ENCODE measurements at places on chromosomes 13 and 19.

- no peak for DNase-seq
Measured at GRCh38 chr13:93859716-93860115, 619.8 kb downstream of the DCT start.

GRCh38 chr13:45626731-45627374, 11.3 kb upstream of the ERICH6B start:
- no peak for DNase-seq

GRCh38 chr13:23921451-23921888, 24.2 kb upstream of the C1QTNF9B start:
- DNase-seq: no peak

DNA sequence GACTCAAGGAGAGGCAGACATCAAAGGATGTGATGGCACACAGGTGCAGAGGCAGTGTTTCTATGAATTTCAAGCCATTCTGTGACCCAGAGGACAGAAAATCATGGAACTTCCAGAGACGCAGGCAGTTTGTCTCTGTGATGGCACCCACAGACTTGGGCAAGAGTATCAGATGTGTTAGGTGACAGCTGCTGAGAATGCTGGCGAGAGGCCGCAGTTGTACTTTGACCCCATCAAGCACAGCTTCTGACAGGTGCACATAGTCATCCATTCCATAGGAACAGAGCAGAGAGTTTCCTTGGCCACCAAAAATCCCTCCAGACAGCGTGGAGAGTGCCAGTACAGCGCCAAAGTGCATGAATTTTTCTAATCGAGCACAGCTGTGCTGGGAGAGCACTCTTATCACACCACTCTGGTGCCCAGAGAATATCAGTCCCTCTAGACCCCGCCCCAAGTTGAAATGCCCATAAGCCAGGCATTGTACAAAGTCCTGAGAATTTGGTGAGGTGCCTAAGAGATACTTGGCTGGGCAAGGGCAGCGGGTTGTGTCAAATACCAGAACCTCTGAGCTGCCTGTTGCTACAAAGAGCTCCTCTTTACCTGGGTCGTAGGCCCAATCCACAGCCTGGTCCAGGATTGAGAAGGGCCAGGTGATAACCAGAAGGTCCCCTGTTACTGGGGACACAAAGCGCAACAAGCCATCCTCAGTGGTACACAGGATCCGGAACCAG, 12.4 kb downstream of the WDR87 start:
- no peak for DNase-seq

DNA sequence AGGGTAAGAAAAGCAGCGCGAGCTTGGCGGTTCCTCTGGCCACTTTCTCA, at the start of gene DMRTC2:
Gene DMRTC2 (plus strand): TSS at position 42 of the 50 bp plus-strand sequence. CDS start 2,387 bp downstream, outside the sequence.
- no peak for DNase-seq

GRCh38 chr19:32219881-32220472, 125.4 kb upstream of the ZNF507 start:
- no peak for DNase-seq

GRCh38 chr13:102399791-102400674, 1.8 kb downstream of the FGF14 start:
- DNase-seq: no peak

DNA sequence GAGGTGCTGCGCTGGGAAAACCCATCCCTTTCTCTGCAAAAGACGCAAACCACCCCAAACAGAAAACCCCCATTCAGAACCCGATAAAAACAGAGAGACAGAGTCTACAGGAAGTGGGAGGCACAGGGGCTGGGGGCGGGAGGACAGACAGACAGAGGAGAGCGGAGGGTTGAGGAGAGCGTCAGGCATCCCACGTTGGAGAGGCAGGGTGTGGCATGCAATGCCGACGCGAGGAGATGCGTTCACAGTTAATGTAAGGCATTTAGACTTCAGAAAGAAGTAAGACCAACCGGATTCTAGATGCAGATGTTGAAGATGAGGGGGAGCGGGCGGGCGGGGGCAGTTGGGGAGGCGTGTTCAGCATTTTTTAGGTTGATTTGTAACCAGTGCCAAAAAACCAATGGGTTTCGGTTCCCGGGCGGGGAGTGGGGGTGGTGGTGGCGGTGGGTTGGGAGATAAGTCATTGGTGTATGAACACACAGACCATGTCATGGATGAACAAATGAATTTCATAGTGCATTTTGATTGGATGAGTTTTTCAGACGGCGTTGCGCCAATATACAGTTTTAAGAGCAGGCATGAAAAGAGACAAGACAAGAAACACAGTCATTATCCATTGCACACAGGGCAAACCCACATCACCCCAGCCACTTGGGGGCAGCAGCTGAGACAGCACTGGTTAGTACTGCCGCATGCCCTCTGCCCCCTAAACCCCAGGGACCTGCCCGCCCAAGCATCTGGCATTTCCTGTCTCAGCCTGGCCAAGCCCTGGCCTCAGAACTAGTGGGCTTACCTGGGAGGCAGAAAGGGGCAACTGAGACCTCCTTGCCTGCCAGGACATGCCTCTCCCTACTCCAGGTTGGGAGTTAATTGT, 91.3 kb downstream of the IER2 start:
- DNase-seq: no peak

GRCh38 chr19:56309511-56310185, 5.0 kb downstream of the ZSCAN5A start:
- DNase-seq: peak; percentile 31

GRCh38 chr13:37775871-37776270, 93.7 kb downstream of the TRPC4 start:
- DNase-seq: no peak

DNA sequence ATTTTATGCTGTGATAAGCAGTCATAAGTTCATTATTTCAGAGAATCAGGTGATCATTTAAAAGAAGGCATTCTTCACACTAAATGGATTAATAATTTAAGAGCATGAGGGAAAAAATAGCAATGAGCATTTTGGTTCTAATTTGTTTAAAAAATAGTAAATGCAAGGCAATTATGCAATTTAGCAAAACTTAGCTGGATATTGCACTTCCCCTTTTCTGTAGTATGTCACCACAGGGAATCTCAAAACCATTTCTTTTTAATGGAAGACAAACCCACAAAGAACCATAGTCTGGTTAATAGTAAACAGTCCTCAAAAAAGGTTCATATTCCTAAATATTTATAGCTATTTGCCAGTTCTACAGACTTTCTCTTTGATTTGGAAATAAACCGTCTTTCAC, 30.2 kb downstream of the COG6 start:
- DNase-seq: no peak

GRCh38 chr13:74229242-74229641, 95.0 kb upstream of the KLF12 start:
- no peak for DNase-seq

DNA sequence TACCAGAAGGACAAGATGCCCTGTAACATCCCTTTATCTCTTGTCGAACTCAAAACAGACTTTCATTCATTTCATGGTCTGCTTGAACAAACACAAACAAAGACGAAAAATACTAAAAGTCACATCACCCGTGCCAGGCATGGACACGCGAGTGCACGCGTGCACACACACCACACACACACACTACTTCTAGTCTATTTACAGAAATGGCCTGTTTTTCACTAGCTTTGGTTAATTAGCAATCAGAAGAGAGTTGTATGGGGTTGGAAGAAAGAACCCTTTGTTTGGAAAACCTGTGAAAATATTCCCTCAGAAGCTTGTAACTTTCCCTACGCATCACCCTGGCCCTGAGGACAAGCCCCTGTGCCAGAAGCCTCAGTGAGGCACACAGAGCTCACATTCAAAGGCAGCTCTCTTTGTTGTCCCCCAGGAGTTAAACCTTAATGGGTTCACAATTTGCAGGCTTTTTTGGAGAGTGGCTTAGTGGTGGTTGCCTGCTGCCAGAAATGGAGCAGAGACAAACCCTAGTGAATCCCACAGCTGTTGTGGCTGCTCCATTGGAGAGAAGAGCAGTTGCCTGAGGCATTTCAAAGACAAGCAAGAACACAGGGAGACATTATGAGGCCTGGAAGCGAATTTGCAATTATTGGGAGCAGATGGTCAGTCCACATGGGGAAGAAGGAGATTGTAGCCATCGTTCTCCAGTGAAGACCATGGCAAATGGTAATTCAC, 55.9 kb downstream of the STARD13 start:
- DNase-seq: no peak

GRCh38 chr19:23558541-23558940, 128.5 kb downstream of the ZNF675 start:
- DNase-seq: no peak

DNA sequence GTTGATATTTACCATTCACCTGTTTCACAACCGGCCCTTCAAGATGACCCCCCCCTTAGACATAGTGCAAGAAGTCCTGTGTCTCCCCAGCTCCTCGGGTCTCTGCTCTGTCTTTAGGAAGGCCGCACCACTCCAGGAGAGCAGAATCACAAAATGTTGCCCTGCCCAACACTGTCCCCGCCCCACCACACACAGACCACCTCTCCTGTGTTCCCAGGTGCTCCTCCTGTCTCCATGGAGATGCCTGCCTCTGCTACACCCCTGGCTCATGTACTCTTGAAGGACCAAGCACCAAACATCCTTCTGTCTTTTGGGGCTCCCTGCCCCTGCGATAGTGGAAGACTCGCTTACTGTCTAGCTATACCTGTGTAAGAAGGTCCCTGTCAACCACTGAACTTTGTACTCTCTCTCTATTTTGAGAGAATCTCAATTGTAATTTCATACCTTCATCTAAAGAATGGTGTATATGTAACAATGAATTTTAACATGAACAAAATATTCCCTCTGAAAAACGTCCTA, 9.6 kb upstream of the TNFRSF19 start:
- DNase-seq: no peak

DNA sequence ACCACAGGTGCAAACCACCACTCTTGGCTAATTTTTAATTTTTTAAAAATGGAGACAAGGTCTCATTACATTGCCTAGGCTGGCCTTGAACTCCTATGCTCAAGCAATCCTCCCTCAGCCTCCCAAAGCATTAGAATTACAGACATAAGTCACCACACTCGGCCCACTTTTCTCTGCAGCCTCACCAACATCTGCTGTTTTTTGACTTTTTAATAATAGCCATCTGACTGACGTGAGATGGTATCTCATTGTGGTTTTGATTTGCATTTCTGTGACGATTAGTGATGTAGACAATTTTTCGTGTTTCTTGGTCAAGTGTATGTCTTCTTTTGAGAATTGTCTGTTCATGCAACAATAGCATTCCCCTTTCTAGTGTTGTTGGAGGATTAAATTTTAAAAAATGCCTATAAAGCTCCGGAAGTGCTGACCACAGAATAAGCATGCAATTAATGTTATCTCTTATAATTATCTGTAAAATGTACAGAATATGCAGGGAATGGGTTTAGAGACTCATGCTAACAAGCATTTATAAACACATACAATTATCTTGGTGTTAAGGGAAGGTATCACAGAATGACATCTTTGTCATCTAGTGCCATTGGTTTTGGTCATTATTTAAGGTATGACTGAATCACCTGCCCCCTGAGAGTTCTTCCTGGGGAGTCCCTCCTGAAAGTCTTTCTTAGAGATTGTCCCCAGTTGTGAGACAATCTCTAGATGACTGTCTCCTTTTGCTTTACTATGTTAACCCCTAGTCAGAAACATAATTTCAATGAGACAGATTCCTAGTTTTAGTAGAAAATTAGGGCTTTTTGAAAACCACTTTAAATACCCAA, 118.5 kb upstream of the SERTM1 start:
- no peak for DNase-seq

- DNase-seq: no peak
Measured at GRCh38 chr19:29663861-29664752, 1.2 kb upstream of the PLEKHF1 start.

- no peak for DNase-seq
Measured at GRCh38 chr13:28533125-28533436, 38.2 kb upstream of the FLT1 start.

DNA sequence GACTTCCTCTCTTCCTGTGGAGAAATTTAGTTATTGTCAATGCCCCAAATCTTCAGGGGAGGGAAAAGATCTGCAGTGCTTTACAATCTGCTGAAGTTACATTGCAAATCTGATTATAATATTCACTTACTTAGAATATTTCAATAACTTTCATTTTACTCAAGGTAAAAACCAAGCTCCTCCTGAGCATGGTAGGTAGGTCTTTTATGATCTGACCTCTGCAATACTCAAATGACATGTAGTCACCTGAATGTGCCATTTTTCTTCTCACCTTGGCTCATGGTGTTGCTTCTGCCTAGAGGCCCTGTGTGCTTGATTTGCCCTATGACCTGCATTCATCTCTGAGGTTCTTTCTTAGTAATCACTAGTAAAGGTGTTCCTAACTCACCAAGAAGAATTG, 331.4 kb downstream of the HS6ST3 start:
- no peak for DNase-seq

- DNase-seq: no peak
Measured at GRCh38 chr13:40394304-40394985, 272.0 kb downstream of the FOXO1 start.

DNA sequence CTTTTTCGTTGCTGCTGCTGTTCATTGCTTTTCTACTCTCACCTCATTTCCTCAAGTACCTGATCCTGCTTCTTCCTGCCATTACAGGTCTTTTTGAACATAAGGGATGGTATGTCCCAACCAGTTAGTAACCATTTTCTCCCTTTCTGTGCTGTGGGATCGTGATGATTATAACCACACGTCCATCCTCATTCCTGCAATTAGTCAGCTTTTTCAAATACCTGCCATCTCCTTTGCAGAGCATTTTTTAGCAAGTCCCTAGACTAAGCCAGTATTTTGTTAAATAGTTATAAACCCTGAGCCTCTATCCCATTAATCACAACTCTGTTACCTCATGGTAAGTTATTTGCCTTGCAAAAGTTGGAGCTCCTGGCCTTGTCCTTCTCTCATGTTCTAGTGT, 109.2 kb downstream of the FNDC3A start:
- DNase-seq: no peak

GRCh38 chr13:37192956-37193355, 87.5 kb upstream of the CSNK1A1L start:
- no peak for DNase-seq

DNA sequence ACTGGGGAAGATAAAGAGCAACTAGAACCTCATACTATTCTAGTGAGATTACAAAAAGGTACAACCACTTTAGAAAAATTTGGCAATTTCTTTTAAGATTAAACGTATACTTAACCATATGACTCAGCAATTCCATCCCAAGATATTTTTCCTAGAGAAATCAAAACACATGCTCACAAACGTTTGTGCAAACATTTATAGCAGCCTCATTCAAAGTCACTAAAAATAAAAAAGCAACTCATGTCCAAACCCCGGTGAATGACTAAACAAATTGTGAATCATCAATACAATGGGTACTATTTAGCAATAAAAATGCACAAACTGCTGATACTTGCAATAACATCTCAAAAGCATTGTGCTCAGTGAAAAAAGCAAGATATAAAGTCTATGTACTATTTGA, 121.5 kb downstream of the FRY start:
- no peak for DNase-seq

DNA sequence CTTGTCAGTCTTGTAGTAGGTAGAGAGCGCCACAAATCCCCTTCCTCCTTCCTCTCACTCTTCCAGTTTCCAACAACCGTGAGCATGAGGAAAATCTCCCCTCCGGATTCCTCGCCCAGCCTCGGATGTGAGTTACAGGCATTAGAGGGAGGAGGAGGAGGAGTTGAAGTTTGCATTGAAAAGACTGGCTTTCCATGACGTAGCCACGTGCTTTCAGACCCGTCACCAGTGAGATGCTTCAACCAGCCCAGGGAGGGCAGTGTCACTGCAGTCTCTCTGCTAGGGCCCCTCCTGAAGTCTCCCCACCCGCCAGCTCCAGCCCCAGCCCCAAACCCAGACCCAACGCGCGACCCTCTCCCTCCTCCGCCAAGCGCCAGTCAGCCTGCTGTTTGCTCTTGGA, 442 bp upstream of the FGF14 start:
- no peak for DNase-seq

- no peak for DNase-seq
Measured at GRCh38 chr19:14516746-14517438, 1.3 kb downstream of the DNAJB1 start.

- no peak for DNase-seq
Measured at GRCh38 chr19:33904681-33905080, 108.0 kb downstream of the KCTD15 start.

Measured in activated CD4-positive, CD25-positive, alpha-beta regulatory T cell (primary cell).